ENCODE measurements at places on chromosomes 6 and 20. TPM values are rescaled to one million over a fixed set of nuclear protein-coding genes. Genes with fewer than 3 reads are reported as not detected.

- peak; percentile 66 for DNase-seq
These were observed 46.0 kb upstream of the PTPN1 start for GRCh38 chr20:50464026-50464724.

GRCh38 chr6:159633196-159633595, 59.8 kb downstream of the SOD2 start:
- peak; percentile 27 for DNase-seq

Gene TUBB1
- total RNA-seq = not detected

- no peak for DNase-seq
These were observed 54.8 kb upstream of the MAP7 start for GRCh38 chr6:136604928-136605510.

DNA sequence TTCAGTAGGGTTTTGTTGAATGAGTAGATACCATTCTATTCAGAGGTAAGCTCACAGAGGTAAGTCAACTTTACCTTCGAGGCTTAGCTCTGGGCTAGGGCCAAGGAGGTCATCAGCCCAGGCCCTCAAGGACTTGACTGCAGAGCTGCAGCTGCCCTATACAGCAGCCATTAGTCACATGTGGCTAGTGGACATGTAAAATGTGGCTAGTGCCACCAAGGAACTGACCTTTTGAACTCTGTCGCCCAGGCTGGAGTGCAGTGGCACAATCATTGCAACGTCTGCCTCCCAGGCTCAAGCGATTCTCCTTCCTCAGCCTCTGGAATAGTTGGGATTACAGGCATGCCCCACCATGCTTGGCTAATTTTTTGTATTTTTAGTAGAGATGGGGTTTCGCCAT, 47.9 kb upstream of the EPB41L1 start:
- no peak for DNase-seq

DNA sequence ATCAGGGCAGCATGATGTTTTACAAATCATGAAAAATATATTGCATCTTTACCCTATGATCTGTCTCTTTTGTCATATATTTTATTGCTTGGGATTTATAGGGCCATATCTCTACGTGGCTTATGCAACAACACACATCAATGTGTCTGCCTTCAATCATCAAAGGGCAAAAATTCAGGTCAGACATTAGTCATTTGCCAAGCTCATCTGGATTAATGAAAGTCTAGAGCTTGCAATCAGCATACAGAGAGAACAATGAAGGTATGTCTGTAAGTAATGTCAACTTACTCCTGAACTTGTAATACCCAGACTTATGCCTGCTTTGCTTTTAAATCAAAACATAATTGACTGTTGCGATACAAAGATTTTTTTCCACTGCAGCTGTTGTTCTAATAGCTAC, 282.7 kb downstream of the HAO1 start:
- no peak for DNase-seq

Gene WFDC2
- total RNA-seq = not detected

Gene PRICKLE4
- total RNA-seq = 0.45 TPM

DNA sequence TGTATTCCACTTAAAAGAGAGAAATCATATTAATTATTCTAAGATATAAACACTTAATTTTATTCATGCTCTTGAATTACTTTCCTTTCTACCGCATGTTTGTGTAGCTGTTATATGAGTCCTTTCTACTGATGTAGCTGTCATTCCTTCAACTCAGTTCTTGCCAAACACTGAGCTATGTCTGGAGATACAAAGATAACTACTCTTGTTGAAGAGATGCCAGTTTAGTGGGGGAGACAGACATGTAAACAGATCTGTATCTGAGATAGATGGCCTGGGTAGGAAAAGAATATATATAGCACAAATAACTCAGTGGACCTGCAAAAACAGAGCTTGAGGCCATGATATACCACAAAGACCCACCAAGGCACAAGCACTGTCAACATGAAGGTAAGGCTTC, 157.3 kb downstream of the BTBD9 start:
- DNase-seq = no peak

Gene RAB22A
- total RNA-seq = 27.1 TPM
